ENCODE measurements at places on chromosomes 11 and 22.

GRCh38 chr11:13352711-13353110, 75.1 kb downstream of the BMAL1 start:
- DNase-seq = no peak

DNA sequence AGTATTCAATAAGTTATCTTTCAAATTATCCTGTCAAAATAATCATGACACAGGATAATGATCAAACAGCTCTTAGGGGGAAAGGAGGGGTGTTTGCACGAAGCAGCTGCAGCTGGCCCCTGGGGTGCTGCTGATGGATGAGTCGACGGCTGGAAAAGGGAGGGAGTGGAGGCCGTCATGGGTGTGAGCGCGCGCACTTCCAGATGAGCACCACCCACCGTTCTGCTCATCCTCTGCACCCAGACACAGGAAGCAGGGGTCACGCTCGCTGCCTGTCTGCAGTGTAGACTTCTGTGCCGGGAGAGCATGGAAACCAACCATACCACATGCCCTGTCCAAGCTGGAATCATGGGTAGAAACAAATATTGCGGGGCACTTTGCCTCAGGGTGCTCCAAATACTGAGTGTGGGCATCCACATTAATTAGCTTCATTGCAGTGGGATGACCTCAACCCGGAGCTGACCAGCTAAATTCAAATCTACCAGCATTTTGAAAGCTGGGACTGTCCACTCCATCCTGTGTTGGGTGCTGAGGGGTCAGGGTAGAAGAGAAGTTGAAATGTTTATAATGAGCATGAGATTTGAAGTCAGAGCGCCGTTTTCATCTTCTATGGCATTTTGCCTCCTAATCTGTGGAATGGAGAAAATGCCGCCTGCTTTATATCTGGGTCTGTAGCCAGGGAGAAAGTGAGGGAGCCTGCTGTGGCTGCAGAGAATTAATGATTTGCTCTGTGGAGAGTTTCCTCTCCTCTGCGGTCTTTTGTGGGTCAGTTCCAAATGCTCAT, 802.4 kb downstream of the TBC1D22A start:
- DNase-seq = peak; percentile 14

DNA sequence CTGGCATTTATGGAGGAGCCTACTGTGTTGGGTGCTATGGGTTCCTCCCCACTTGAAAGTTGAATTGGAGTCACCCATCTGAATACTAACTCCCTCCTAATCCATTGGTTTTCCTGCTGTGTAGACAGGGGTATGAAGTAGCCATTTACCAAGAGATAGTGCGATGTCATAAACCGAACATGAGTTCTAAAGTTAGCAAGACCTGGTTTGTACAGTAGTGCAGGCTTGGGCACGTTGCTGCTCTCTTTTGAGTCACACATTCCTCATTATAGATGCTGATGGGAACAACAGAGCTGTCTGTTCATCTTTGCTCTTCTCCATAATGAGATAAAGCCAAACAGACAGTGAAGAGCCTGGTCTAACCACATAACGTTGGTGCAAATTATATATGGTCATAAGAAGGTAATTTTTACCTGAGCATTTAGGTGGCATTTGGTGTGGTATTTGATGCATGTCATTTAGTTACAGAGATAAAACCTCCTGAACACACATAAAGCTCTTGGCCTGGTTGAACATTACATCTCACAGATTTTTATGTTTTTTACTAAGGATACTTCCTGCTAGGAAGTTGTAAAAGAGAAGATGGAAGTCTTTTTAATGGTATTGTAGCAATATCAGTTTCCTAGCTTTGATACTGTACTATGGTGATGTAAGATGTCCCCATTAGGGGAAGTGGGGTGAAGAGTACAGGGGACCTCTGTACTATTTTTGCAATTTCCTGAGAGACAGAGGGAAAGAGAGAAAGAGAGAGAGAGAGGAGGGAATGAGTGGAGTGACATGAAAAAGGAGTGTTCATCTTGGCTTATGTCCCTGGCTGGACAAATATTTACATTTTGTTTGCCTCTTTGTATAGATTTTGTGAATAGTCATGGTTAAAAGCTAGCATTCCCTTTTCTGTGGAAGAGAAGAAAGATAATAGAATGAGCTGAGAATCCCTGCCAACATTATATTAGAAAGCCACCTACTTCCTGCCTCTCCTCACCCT, 27.9 kb downstream of the GRAP2 start:
- no peak for DNase-seq

DNA sequence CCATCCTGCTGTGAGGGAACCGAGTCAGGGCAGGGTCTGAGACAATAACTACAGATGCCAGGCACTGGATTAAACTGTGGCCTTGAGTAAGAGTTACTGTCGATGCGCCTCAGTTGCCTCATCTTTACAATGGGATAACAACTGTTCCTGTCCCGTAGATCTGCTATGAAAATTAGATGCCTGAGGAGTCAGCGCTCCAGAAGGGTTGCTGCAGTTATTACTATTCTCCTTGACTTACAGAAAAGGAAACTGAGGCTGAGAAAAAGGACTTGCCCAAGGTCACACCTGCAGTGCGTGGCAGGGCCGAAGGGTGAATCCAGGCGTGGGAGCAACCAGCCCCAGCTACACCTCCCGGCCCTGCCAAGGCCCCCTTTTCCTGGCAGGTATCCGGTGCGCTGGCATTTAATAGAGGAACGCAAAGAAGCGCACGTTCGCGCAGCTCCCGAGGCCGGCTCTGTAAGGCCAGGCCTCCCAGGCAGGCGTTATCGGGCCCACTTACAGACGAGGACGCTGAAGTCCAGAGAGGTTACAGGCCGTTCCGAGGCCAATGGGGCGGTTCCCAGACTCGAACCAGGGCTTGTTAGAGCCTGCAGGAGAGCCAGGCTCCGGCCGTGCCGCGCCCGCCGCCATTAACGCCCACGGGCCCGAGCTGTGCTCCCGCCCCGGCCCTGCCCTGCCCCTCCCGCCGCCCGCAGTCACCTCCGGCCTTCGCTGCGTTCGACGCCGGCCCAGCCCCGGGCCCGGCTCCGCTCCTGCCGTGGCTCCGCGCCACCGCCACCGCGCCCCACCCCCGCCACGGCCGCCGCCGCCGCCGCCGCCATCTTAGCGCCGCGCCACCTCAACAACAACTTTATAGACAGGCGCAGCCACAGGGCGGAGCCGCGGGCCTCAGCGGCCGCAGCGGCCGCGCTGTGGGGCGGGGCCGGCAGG, at the start of gene C11orf68:
C11orf68 (minus strand) TSS at position 852 of the 930 bp plus-strand sequence; CDS start at position 821, 31 bp downstream.
- DNase-seq = no peak

DNA sequence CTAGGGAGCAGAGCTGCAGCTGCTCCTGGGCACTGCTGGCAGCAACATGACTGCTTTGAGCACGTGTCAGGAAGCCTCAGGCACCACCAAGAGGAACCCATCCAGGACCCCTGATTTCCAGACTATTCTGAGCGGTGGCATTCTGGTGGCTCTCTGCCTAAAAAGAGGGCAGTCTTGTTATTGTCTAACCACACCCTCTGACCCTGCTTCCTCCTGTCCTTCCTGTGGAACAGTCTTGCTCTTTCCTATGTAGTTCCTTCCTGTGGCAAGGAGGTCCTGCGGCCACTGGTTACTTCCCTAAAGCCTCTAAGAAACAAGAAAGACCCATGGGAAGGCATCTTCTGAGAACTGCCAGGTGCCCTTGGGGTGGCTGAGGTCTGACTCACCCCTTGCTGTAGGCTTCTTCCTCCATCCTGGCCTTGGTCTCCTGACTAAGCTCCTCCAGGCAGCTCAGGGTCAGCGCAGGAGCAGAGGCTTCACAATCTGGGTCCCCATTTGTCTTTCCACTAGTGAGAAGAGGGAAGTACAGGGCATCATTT, 13.1 kb upstream of the LYVE1 start:
- no peak for DNase-seq

- DNase-seq = no peak
Measured at GRCh38 chr22:38984224-38984623, 2.1 kb downstream of the APOBEC3B start.

- DNase-seq = no peak
Measured at GRCh38 chr11:58574881-58575280, 775 bp downstream of the LPXN start.

- peak; percentile 66 for DNase-seq
Measured at GRCh38 chr22:43262990-43263644, 76.2 kb upstream of the TTLL12 start.

DNA sequence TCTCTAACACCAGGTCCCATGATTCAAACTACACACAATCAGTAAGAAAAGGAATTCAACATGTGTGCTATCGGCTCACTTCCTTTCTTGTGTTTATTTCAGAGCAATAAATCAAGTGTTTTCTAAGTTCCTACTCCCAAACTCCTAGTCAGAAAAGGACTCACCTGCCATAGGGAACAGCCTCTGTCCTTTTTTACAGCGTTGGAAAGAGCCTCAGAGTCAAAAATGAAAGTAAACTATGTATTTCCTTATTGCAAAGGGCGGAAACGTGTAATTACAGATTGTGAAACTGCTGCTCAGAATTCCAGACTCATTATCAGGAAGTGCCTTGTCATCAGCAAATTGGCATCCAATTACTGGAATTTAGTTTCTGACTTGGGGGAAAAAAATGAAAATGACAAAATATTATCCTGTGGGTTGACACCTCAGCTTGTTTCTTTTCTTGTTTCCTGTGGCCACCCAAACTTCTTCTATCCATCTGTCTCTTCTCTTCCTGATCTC, at the start of gene CASP4:
CASP4 (minus strand) TSS at position 220 of the 501 bp plus-strand sequence; CDS start at position 171, 49 bp downstream.
- peak; percentile 20 for DNase-seq

GRCh38 chr11:19344661-19345518, 104.1 kb upstream of the E2F8 start:
- no peak for DNase-seq

DNA sequence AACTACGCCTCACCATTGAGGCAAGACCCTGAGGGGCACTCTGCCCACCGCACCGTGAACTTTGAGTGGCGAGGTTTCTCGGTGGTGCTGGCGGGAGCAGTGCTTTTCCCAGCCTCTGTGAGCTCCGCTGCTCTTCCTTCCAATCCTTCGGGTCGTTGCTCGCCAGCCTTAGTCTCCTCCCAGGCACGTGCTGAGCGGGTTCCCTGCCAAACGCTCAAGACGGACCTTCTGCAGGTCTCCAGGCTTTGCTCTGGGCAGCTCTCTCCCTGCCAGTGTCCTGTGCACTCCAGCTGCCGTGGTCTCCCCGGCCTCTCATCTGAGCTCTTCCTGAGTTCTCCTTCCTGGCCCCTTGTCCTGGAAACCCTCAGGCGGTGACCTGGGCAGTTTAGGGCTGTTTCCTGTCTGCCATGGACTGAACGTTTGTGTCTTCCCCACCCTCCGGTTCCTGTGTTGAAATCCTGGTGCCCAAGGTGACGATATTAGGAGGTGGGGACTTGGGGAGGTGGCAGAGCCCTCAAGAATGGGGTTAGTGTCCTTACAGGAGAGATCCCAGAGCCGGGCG, 11.2 kb upstream of the MUC6 start:
- no peak for DNase-seq

- DNase-seq = no peak
Measured at GRCh38 chr11:91435694-91436395, 788.8 kb upstream of the FAT3 start.

GRCh38 chr11:36417154-36417553, 92.9 kb downstream of the TRAF6 start:
- no peak for DNase-seq

GRCh38 chr11:33930317-33931021, 38.6 kb upstream of the LMO2 start:
- DNase-seq = peak; percentile 68

GRCh38 chr11:76763573-76764346, 19.4 kb upstream of the TSKU start:
- no peak for DNase-seq

GRCh38 chr11:118265954-118266353, 1.9 kb upstream of the MPZL2 start:
- DNase-seq = no peak

DNA sequence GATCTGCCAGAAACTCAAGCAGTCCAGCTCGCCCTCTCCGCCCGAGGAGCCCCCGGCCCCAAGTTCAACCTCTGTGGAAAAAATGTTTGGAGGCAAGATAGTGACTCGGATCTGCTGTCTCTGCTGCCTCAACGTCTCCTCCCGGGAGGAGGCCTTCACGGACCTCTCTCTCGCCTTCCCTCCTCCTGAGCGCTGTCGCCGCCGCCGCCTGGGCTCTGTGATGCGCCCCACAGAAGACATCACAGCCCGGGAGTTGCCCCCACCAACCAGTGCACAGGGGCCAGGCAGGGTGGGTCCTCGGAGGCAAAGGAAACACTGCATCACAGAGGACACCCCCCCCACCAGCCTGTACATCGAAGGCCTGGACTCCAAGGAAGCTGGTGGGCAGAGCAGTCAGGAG, 20.8 kb downstream of the USP35 start:
- DNase-seq = no peak

DNA sequence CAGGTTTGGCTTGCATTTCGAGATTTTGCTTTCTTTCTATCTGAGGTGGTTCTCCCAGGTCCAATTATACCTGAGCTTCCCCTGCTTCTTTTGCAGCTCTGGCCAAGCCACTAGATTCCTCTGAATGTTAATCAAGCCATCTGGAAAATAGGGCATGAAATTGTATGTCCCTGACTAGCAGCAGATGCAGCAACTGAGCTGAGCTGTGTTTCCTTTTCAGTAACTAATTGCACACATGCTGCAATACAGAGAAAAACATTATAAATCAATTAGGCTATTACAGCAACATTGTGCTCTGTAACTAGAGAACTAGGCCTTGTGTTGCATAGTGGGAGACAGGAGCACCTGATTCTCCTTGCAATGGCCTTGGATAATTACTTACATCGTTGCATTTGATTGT, 408.3 kb downstream of the ETS1 start:
- peak; percentile 27 for DNase-seq

- no peak for DNase-seq
Measured at GRCh38 chr22:29734406-29734805, 14.6 kb downstream of the CABP7 start.

GRCh38 chr11:64885367-64886286, 7.2 kb upstream of the EHD1 start:
- DNase-seq = no peak

DNA sequence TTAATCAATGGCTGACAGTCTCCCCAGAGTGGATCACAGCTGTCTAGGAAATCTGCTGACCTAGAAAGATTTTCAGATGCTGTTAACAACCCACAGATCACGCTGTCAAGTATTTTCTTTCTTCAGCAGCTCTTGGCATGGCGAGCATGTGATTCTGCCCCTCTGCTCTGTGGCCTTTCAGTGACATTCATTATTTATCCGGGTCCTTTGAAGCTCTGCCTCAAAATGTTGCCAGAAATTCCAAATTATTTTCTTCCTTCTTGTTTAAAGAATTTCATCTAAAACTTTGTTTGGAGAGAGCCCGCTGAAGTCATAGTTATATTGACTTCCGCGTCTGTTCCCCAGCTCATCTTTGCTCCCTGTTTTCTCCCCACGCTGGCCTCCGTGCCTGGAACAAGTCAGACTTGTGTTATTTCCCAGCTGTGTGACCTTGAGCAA, 134.1 kb downstream of the COMMD9 start:
- no peak for DNase-seq

GRCh38 chr11:118908901-118909618, 16.7 kb downstream of the BCL9L start:
- peak; percentile 96 for DNase-seq

- no peak for DNase-seq
Measured at GRCh38 chr11:116871248-116871647, 33.8 kb upstream of the APOA1 start.
